Activated CD4-positive, alpha-beta T cell treated with anti-CD3 and anti-CD28 coated beads for 36 hours (primary cell): ENCODE measurements at places on chromosomes 7 and 10. TPM values are rescaled to one million over a fixed set of nuclear protein-coding genes. Genes with fewer than 3 reads are reported as not detected.

The TSPAN33 gene
- 7.5 TPM for total RNA-seq

The COL17A1 gene
- total RNA-seq, result not detected

The PILRA gene
- total RNA-seq, result 0.90 TPM

The SMARCD3 gene
- 4.8 TPM for total RNA-seq

The PKD2L1 gene
- total RNA-seq, result not detected

The PNLIPRP1 gene
- not detected for total RNA-seq

The CDH23 gene
- total RNA-seq, result 1.5 TPM

The CHAT gene
- total RNA-seq, result not detected

The ELAPOR2 gene
- total RNA-seq, result 4.4 TPM

The ATOH7 gene
- not detected for total RNA-seq

The SMKR1 gene
- total RNA-seq, result 2.3 TPM

The SLC13A1 gene
- not detected for total RNA-seq

The POU6F2 gene
- not detected for total RNA-seq

The AZGP1 gene
- total RNA-seq, result not detected

The SUN3 gene
- not detected for total RNA-seq

The PIK3CG gene
- 14.3 TPM for total RNA-seq

The MSMB gene
- total RNA-seq, result not detected

The GBX1 gene
- 0.16 TPM for total RNA-seq

The CCDC7 gene
- total RNA-seq, result 9.0 TPM

The ADARB2 gene
- not detected for total RNA-seq

The RAMP3 gene
- not detected for total RNA-seq

The NODAL gene
- not detected for total RNA-seq

The A1CF gene
- total RNA-seq, result not detected

The GNG11 gene
- total RNA-seq, result not detected

The CFAP46 gene
- total RNA-seq, result 0.21 TPM

The MYPN gene
- not detected for total RNA-seq

The PLXDC2 gene
- total RNA-seq, result not detected

The CFAP70 gene
- total RNA-seq, result 0.58 TPM

The GLCCI1 gene
- 12.3 TPM for total RNA-seq

The IMPDH1 gene
- 59.0 TPM for total RNA-seq

The NKX2-3 gene
- total RNA-seq, result not detected
